ENCODE measurements at places on chromosomes 4 and X.

DNA sequence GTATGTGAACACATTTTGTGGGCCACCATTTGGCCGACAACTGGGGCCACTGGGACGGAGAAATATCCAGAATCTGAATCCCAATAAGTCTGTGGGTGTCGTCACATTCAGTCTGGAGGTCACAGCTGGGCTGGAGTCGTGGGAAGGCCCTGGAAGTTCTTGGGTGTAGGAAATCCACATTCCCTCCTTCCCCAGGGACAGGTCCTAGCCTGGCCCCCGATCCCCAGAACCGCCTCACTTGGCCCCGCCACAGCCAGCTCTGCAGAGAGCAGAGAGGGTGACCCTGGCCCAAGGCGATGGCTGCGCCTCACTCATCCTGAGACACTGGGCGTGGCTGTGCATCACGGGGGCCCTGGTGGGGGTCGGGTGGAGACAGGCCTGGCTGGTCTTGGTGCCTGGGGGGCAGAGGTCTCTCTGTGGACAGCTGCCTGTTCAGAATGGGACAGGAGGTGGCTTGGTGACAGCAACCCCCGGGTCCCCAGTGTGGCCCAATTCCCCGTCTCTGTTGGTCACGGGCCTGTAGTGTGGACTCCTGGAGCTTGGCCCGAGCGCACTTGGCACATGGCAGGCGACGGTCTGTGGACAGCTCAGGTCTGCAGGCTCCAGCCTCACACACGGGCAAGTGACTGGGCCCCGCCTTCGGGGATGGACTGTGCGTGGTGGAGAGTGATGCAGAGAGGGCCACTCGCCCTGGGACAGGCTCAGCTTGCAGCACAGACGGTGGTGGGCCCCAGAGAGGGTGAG lies 16.4 kb downstream of the DOK7 start:
- DNase-seq = no peak

DNA sequence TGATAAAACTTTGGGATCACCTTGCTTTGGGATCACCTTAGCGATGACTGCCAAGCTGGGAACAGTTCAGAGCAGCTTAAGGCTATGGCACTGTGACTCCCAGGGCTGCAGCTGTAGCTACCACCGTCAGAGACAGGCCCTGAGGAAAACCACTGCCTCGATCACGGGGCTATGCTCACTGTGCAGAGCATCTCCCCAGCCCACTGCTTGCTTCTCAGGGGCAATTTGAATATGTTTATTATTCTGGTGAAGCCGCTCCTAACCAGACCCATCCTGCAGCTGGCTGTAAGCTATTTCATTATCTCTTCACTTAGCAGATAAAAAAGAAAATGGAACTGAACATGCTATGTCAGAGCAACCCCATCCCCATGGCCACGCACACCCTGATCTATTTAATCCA lies 328.5 kb downstream of the EVC2 start:
- no peak for DNase-seq

DNA sequence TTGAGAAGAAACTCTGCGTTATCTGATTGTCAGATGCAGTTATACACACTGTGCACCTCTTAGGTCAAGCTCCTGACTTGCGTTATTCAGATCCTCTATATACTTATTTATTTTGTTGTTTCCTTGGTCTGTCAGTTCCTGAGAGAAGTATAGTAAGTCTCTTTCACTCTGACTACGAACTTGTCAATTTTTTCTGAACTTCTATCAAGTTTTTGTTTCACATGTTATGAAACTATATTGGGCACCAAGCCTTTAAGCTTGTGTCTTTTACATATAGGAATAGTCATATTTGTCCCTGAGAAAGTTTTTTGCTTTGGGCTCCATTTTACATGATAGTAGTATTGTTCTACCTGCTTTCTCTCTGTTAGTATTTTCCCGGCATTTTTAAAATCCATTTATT lies 31.7 kb downstream of the ZNF275 start:
- DNase-seq = no peak

GRCh38 chrX:21056622-21057021 lies 317.6 kb upstream of the CNKSR2 start:
- DNase-seq = no peak

DNA sequence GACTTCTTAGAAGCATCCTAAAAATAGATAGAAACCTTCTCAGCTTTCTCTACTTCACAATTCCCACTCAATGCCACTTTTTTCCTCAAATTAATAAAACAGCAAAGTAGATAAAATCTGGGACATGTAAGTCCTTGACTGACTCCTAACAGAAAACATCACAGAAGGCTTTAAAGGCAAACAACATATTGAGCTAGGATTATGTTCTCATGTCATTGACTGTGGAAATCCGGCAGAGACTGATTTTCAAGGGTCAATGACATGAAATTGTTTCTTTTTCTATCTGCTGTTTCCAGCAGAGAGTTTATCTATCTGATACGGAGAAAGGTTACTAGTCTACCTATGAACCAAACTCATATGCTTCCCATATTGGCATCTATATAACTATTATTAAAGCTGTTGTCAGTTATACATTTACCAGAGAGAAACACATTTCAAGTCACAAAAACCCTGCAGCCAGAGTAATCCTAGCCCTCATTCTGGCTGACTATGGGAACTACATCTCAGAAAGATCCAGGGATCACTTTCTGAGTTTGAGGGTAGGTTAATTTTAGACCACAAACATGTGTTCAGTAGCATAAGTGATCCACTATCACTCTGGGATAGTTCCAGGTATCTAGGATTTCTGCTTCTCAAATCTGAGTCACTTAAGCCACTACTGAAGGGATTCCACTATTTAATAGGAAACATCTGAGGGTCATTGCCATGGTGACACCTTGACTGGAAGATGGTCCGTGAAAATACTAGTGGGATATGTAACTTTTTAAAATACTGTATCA lies 147.6 kb downstream of the PPP3CA start:
- DNase-seq = no peak

Measured in NCI-H187 (cell line).